ENCODE measurements at places on chromosomes 11 and 22. TPM values are rescaled to one million over a fixed set of nuclear protein-coding genes. Genes with fewer than 3 reads are reported as not detected.

DNA sequence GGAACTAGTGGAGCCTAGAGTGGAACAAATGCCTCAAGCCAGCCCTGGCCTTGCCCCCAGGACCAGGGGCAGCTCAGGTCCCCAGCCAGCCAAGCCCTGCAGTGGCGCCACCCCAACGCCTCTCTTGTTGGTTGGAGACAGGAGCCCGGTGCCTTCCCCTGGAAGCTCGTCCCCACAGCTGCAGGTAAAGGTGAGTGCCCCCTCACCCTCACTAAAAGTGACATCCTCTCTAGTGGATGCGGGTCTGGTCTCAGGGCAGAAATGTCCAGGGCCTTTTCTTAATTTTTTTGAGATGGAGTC, 21.5 kb downstream of the MICALL1 start:
- no peak for DNase-seq

The KRTAP5-2 gene
- not detected for total RNA-seq

The TSPAN32 gene
- total RNA-seq: not detected

GRCh38 chr11:110161061-110161460, 67.9 kb downstream of the ZC3H12C start:
- DNase-seq: no peak

- DNase-seq: no peak
These were observed 41.2 kb downstream of the STIM1 start for GRCh38 chr11:3896644-3897043.

The ZNF280B gene
- total RNA-seq: 5.5 TPM

GRCh38 chr11:12449961-12450715, 72.8 kb downstream of the PARVA start:
- peak; percentile 6 for DNase-seq

- DNase-seq: no peak
These were observed 14.0 kb downstream of the C11orf42 start for GRCh38 chr11:6219359-6219758.

The FAM227A gene
- total RNA-seq: 3.9 TPM

GRCh38 chr11:8800520-8801110, 110.4 kb upstream of the AKIP1 start:
- no peak for DNase-seq

- no peak for DNase-seq
These were observed 44.6 kb downstream of the APLP2 start for GRCh38 chr11:130114281-130114680.

The ANKK1 gene
- total RNA-seq: 0.22 TPM

The LAMTOR1 gene
- 63.9 TPM for total RNA-seq

DNA sequence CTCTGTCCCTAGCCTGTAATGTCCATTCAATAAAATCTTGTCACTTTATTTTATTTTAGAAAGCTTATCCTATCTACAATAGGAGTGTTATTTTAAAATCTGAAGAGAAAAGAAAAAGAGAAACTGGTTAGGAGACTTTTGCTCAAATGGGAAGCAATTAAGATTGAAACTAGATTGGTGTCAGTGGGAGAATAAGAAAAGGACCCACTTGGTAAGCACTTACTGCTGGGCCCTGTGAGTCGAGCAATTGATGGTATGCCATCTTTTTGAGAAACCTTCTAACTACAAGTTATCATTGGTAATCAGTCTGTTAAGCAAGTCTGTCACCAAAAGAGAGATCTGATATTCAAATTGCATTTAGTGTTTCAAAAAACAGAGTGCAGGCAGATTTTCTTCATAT, 258.4 kb downstream of the GRM5 start:
- DNase-seq: no peak

DNA sequence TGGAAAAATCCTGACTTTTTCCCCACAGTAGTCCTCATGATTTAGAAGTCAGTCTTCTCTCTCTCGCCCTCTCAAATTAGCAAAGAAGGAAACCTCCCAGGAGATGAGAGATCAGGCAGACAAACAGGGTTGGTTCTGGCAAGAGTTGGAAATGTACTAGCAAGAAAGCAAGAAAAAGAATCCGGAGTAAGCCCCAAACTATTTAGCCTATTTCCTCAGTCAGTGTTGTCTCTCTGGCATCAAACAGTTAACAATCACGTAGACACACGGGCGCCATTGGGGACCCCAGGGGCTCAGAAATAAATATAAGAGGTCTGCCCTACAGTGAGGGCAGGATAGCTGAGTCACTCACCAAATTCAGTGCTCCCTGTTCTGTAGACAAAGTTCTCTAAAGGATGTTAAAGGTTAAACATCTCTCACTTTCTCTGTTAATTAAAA, 4.7 kb downstream of the C11orf52 start:
- DNase-seq: no peak

DNA sequence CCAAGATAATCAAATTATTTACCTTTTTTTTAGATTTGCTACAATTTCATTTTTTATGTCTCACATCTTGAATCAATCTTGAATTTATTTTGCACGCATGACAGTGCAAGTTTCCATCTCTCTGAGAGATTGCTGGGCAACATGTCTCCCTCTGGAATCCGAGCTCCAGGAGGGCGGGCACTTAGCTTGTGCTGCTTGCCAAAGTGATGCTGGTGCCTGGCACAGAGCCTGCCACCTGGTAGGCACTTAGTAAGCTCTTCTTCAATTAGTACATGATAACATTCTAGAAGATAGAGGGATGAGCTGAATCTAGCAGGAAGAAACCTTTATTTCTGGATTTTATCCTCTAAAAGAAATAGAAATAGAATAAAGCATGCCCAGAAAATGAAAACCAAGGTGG, 27.5 kb upstream of the OR9I1 start:
- DNase-seq: no peak

DNA sequence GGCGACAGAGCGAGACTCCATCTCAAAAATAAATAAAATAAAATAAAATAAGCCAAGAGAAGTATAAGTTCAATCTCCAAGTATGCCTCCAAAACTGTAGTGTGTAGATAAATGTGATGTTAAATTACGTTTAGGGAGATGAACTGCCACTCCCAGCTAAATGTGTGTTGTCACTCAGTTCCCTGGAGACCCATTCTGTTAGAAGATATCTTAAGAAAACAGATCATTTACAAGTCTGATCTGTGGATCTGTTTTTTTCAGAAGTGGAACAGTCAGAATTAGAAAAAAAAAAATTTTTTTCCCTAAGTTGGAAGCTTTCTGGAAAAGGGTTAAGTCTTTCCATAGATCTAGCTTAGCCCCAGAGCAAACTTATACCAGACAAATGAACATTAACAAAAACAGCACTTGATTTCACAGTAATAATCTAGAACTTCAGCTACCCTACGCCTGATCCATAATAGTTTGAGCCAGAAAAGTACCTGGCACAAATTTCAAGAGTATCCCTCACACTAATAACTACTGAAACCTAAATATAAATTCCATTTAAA, 18.2 kb downstream of the CELF1 start:
- DNase-seq: no peak

The HTR3A gene
- 0.12 TPM for total RNA-seq

The NRXN2 gene
- 1.5 TPM for total RNA-seq

GRCh38 chr11:76551400-76551799, 106.6 kb downstream of the EMSY start:
- DNase-seq: no peak

The TRIM66 gene
- 24.8 TPM for total RNA-seq

- no peak for DNase-seq
These were observed 9.5 kb downstream of the MACROD1 start for GRCh38 chr11:64156235-64157011.

Data from HCT116 (cell line).